Ovary (tissue), 10 donors: ENCODE measurements at places on chromosomes 13 and 19.
A peak's percentile ranks its signal among the peaks of the same experiment; 100 is the strongest.

- DNase-seq: peak; percentile 81
Measured at GRCh38 chr13:98370806-98371515, 193.9 kb upstream of the RNF113B start.

DNA sequence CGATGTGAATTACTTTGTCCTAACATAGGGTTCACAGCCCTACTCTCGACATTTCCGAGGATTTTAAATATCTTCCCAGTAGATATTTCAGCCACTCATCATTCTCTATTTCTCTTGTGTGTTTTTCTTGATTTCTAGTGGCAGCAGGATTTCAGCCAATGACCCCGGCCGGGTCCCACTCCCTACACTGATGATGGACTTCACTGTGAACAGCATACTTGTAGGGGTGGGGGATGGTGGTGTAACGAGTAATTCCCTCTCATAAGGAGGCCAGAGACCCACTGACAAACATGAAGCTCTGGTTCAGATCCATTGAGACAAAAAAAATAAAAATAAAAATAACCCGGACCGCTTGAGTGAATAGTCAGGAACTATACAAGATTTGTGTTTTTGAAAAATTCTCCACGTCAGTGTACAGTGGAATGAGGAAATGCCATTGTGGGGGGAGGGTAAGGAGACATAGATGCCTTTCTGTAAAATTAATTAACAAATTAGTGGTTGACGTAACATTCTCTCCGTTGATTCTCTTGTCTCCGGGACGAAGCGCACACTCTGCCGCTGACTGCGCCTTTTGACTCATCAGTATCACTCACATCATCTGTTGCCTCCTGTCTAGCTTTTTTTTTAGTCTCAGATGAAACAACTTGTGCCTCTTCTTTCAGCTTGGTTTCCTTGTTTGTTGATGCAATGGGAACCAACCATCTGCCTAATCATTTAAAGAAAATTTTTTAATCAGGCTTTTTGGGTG is 48.8 kb upstream of the IRS2 start:
- DNase-seq: no peak

- no peak for DNase-seq
Measured at GRCh38 chr19:30631033-30631370, 258.8 kb downstream of the ZNF536 start.

DNA sequence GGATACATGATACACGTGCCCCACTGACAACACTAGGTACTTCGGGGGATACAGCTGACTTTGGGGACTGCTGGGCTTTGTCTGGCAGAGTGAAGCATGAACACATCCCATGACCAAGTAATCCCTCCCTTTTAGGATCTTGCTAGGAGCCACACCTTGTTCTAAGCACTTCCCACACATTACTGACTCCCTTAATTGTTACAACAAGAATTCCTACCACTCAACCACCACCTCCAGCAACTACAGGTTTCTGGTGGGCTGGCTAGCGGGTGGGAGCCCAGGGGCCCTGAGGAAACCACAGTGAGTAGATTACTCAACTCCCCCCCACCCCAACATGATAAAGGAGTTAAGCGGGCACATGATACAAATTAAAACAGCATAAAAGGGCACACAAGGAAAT is 7.2 kb upstream of the SLC35E1 start:
- no peak for DNase-seq

DNA sequence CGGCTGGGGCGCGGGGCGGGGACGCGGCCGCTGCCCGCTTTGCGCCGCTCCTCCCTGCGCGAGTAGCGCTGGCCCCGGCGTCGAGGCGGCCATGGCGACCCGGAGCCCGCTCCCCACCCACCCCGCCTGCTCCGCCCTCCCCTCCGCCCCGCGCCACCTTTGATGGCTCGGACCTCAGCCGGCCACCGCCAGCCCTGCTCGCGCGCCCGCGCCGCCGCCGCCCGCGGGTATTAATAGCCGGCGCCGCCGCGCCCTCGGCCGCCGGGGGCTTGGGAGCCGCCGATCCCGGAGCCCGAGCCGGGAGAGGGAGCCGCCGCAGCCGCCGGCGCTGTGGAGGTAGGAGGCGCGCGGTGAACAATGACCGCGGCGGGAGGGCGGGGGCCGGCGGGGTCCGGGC is 261 bp downstream of the FARP1 start:
- no peak for DNase-seq

- DNase-seq: no peak
Measured at GRCh38 chr13:111904701-111905608, 162.0 kb upstream of the SOX1 start.

GRCh38 chr13:98512774-98513665 is 63.9 kb downstream of the STK24 start:
- no peak for DNase-seq

GRCh38 chr13:103308667-103309066 is 242.4 kb upstream of the SLC10A2 start:
- DNase-seq: no peak

- no peak for DNase-seq
Measured at GRCh38 chr19:658916-659839, 3.8 kb downstream of the RNF126 start.

DNA sequence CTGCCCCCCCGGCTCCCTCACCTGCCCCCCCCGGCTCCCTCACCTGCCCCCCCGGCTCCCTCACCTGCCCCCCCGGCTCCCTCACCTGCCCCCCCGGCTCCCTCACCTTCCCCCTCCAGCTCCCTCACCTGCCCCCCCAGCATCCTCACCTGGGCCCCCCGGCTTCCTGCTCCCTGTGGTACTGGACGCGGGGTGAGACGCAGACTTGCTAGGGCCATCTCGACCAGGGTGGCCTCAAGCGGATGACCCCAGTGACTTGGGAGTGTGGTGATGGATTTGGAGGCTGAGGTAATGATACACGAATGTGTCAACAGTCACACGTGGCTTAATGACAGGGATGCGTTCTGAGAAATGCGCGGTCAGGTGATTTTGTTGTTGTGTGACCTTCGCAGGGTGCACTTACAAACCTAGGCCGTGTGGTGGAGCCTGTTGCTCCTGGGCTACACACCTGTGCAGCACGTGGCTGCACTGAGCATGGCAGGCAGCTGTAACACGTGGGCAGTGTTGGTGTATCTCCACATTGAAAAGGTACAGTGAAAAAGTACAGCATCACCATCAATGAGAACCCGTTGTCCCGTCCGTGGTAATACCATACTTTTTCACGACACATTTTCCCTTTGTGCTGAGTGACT is 197.8 kb downstream of the TEX29 start:
- DNase-seq: no peak

GRCh38 chr19:50506700-50507099 is 4.3 kb downstream of the JOSD2 start:
- no peak for DNase-seq

DNA sequence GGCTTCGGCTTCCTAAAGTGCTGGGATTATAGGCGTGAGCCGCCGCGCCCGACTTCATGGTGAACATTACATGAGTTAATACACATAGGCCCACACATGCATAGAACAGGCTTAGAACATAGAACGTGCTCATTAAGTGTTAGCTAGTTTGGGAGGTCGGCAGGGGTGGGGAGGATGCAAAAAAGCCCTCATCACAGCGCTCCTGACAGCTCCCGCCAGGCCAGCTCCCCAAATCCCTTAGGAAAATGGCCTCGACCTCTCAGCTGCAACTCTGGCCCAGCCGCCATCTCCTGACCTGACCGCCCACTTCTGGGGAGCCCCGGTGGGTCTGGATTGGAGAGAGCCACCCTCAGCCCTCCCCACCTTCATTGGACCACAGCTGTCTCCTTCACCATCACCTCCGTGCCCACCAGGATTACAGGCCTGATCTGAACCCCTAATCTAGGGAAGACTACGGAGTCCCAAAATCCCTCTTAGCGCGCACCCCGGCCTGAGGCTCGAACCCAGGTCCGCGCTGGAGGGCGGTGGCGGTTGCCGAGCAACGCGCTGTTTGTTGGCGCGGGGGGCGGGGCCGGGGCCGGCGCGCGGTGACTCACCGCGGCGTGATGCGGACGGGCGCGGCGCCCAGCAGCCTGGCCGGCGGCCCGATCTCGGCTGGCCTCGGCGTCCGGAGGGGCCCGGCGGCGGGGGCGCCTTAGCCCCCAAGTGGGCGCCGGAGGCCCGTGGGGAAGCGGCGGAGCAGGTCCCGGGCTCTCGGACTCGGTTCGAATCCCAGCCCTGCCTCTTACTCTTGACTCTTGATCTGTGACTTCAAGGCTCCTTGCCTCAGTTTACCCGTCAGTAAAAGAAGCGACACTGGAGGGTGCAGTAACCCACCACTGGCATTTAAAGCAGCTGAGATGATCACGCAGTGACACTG is 26.7 kb upstream of the NANOS3 start:
- DNase-seq: peak; percentile 96
